ENCODE measurements at places on chromosomes 2 and 18.

DNA sequence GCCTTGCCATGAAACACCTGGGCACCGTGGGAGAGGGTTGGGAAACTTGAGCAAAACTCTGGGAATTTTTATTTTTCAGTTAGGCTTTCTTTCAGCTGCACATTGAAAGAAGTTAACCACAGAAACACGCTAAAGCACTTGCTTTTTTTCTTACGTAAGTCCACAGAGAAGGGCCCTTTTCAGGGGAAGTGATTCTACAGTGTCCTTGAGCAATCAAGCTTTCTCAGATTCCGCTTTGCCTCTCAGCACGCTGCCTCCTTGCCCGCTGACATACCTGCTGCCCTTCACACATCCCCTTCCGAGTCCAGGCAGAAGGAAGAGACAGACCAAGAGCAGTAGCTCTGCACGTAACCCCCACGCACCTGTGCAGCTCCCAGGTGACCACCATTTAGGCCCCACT, 135.5 kb upstream of the MYT1L start:
- DNase-seq = no peak

DNA sequence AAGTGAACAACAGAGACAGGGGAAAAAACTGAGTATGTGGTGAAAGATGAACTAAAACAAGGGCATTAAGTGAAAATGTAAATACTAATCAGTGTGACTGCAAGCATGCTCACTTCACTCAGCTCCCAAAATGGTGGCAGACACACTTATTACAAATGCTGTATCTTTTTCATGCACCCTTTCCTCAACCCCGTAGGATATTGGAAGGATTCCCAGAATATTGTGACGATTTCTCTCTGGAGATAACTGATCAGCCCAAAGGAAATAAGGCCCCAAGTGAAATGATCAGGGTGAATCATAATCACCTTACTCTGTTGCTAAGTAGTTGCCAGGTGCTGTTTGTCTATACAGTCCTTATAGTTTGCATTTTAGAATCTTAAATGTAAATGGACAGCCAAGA, 138.9 kb upstream of the IL1R2 start:
- DNase-seq = no peak

GRCh38 chr2:120437604-120438000, 91.7 kb downstream of the INHBB start:
- DNase-seq = no peak

- no peak for DNase-seq
Observed at GRCh38 chr18:36441426-36442240, 144.1 kb downstream of the FHOD3 start.

DNA sequence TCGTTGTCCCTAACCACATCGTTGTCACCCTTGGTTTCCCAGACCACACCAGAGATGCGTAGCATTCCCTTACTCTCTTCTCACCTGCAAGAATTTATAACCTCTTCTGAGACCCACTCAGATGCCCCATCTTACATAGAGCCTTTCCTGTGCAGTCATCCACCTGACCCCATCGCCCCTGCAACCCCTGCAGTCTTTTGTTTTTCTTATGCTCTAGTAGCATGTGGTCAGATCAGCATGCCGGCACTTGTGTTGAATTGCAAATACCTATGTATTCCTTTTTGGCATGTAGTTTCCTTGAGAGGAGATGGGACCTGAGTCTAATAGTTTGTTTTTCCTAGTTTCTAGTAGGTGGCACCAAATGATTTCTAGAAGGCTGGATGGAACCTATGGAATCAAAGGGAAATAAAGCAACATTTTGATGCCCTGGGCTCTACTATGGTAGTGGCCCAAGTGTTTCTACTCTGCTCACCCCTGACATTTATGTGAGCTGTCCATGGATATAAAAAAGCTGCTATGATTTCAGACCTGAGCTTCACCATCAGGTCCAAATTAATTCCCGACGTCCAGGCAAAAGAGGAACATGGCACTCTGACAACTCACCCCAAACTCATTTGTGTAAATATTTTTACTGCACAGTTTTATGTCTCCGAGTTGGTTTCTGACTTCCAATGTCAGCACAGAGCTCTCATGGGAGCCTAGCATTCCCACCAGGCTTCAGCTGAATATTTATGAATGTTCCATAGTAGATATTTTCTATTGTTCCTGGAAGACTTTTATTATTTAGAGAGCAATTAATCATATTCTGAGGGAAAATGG, 143.6 kb downstream of the RNF144A start:
- DNase-seq = no peak

- no peak for DNase-seq
Observed at GRCh38 chr2:65136253-65136652, 6.3 kb upstream of the RAB1A start.

DNA sequence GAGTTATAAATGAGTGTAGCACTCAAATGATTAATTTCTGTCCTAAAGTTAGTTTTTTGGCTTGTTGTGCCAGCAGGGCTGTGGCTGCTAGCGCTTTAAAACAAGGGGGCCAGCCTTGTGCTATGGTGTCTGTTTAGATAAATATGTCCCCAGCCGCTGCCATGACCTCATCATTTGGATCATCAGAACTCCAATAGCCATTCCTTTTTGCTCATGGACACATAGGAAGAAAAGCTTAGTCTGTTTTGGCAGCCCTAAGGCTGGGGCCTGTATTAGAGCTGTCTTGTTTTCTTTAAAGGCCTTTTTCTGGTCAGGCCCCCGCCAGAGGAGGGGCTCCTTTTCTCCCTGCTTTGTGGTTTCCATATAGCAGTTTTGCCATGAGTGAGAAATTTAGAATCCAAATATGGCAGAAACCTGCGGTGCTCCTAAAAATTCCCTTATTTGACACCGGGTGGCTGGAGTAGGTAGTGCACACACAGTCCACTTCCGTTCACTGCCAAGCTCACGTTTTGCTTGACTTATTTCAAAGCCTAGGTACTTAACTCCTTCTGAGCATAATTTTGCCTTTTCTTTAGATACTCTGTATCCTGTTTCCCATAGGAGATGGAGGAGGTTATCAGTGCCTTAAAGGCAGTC, 60.4 kb upstream of the SLC35G4 start:
- DNase-seq = no peak

DNA sequence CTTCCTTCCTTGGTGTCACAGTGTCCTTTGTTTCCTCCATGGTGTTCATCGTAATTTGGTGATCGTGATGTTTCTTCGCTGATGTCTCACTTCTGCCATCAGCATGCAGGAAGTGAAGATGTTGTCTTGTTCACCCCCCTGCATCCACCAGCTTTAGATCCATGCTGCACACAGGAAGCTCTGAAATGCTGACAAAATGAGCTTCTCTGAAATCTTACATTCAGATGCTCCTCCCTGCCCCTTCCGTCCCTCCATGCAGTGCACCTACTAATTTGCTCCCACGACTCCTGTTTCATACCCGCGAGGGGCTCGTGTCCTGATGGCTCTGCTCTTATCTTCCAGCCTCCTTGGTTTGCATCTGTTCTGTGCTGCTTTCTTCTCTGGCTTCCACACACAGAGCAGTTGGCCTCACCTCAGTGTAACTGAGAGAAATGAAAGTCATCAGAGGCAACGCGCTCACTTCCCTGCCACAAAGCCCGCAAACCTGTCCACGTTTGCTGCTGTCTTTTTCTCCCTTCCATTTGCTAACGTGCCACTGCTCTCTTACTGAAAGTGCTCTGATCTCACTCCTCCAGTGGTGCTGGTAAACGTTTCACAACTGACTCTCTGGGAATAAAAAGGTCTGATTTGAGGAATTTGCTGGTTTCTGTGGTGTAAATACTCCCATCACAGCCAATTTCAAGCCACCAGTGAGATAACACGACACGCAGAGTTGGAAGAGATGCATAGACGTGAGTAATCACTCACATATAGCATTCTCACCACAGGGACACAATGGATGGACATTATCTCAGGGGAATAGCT, 41.0 kb upstream of the MGAT4A start:
- peak; percentile 88 for DNase-seq

GRCh38 chr2:234535464-234535863, 38.6 kb upstream of the ARL4C start:
- DNase-seq = no peak

DNA sequence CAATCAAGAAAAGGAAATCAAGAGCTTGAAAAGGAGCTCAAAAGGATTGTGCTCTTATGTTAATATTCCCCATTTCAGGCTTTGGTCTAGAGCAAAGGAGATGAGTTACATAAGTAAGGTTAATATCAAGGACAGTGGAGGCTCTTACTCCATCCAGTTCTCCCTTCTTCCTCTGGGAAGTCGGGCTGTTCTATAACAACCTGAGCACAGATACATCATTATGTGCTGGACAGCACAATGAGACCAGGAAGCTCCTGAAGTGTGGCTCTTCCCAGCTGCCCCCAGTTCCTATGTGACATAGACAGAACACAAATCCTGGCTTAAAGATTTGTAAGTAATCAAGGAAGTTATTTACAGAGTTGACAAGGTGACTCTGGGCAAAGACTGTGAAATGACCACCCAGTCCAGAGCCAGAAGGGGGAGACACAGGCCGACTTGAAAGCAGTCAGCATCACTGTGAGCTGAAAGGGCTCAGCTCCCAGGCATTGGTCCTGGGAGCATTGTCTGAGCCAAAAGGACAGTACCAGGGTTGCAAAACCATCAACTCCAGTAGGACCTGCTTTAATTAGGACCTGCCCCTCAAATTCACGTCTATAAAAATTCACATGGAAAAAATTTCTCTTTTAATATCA, 917.6 kb upstream of the ACVR2A start:
- DNase-seq = no peak
